ENCODE measurements at places on chromosomes 3 and 15.
A peak's percentile ranks its signal among the peaks of the same experiment; 100 is the strongest.

- no peak for DNase-seq
Measured at GRCh38 chr15:20356911-20357480, 184.6 kb downstream of the GOLGA6L6 start.

GRCh38 chr15:60635507-60636352, 156.8 kb upstream of the ICE2 start:
- peak; percentile 40 for DNase-seq

GRCh38 chr3:127307112-127307835, 19.4 kb upstream of the PRR20G start:
- peak; percentile 6 for DNase-seq

DNA sequence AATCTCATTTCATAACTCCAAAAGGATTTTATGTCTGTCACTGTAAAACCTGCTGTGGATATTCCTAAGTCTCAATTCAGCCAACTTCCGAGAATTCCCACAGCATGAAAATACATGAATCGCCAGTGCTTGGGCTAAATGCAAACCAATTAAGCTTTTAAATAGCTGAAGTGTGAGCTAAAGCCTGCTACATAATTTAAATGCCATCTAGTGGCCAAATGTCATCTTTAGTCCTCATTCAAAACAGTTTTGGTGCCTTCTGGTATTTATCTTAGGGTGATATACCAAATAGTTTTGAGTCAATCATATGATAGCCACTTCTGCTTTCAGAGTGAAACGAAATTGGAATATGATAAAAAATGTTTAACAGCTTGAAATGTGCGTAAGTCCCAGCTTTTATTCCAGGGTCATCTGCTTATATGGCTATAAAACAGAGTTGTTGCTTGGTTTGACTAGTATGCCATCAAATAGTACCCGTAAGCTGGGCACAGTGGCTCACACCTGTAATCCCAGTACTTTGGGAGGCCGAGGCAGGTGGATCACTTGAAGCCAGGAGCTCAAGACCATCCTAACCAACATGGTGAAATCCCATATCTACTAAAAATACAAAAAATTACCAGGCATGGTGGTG, 41.8 kb upstream of the CCNL1 start:
- DNase-seq, result peak; percentile 63

GRCh38 chr15:91953432-91953831, 99.9 kb downstream of the SLCO3A1 start:
- DNase-seq, result no peak

- DNase-seq, result no peak
Measured at GRCh38 chr15:68637767-68638404, 59.1 kb downstream of the CORO2B start.

DNA sequence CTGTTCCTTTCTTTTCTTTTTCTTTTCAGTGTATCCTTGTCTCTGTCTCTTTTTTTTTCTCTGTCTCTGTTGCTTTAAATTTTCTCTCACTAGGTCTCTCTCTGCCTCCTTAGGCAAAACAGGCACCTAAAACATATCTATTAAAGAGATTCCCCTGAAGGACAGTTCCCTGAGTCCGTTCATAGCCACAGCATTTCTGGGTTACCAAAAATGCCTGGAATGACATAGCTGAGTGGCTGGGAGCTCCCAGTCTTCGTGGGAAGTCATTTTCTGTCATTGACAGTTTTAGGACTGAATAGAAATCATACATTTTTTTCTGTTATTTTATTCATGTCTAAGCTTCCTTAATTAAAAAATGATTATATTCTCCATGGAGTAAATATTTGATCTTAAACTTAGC, 323.8 kb upstream of the AZI2 start:
- DNase-seq, result no peak

DNA sequence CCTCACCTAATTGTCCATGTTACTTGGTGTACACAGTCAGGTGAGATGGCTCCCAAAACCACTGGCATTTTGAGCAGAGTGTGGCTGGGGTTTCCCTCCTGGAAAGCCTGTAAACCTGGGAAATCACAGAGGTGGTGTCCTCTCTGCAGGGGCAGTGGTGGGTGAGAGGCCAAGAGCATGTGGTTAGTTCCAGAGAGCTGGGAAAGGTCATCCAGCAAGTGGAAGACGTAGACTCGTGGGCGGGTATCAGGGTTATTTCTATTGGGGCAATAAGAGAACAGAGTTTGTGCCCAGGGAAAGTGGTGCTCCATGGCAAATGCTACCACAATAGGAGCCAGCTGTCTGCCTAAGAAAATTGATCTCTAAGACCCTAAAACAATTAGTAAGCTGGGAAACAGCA, 44.6 kb upstream of the LIMD1 start:
- no peak for DNase-seq

- peak; percentile 65 for DNase-seq
Measured at GRCh38 chr3:108103040-108103751, 12.4 kb upstream of the CD47 start.

DNA sequence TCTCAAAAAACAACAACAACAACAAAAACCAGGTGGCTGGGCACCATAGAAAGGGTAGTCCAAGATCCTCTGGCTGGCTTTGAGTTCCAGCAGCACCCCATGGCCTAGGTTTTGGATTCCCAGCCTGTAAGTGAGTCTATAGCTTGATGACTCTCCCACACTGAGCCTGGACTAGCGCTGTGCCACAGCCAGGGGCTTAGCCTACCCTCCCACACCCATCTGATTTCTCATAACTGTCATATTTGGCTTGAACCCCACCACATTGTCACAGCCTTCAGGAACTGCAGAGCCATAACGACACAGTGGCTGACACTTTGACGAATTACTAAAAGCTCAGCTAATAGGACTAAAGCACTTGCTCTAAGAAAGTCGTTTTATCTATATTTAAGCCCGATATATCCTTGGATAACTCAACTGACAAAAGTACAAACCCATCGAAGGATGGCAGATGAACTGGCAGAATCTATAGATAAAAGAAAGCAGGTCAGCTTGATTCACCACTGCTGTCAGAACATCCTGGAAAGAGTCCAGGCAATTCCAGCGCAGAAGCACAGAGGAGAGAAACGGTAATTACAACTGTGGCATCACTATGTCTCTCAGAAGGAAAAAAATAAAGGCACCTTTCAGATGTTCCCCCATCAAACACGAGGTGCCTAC, 62.1 kb downstream of the HOMER2 start:
- DNase-seq, result no peak
